Activated CD4-positive, alpha-beta T cell treated with anti-CD3 and anti-CD28 coated beads for 36 hours (primary cell): ENCODE measurements at places on chromosomes 2 and 18.
A peak's percentile ranks its signal among the peaks of the same experiment; 100 is the strongest.

- DNase-seq = no peak
Measured at GRCh38 chr18:48919547-48919946, 31.2 kb downstream of the SMAD7 start.

- DNase-seq = no peak
Measured at GRCh38 chr18:41347057-41347456, 608.0 kb upstream of the PIK3C3 start.

DNA sequence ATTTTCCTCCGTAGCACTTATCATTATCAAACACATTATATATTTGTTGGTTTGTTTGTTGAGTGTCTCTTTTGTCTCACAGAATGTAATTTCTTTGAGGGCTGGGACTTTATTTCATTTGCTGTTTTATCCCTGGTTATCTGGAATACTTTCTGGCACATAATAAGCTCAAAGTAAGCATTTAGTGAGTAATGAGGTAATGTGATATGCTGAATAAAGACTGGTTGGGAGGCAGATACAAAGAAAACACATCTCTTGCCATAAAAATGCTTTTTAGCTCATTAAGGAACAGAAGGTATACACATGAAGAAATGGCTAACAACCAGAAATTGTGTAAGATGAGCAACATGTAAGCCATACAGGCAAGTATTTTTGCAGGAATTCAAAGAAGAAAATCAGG is 1411.8 kb downstream of the LRP1B start:
- no peak for DNase-seq

DNA sequence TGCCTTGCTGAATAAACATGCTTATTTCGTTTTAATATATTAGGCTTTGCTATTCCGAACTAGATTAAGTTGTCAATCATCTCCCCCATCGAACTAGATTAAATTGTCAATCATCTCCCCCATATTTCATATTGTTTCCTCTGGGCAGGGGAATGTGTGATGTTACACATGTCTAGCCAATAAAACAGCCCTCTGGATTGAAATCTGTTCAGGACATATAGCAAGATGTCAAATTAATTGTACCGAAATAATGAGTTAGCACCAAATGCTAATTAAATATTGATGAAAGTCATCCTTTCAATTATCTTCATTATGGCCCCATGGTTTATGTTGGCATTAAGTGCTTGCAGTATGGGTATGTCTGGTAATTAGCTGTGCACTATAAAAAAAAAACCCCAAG is 135.5 kb downstream of the SPOPL start:
- no peak for DNase-seq

GRCh38 chr2:85804583-85804982 is 50.8 kb downstream of the ATOH8 start:
- DNase-seq = peak; percentile 46

DNA sequence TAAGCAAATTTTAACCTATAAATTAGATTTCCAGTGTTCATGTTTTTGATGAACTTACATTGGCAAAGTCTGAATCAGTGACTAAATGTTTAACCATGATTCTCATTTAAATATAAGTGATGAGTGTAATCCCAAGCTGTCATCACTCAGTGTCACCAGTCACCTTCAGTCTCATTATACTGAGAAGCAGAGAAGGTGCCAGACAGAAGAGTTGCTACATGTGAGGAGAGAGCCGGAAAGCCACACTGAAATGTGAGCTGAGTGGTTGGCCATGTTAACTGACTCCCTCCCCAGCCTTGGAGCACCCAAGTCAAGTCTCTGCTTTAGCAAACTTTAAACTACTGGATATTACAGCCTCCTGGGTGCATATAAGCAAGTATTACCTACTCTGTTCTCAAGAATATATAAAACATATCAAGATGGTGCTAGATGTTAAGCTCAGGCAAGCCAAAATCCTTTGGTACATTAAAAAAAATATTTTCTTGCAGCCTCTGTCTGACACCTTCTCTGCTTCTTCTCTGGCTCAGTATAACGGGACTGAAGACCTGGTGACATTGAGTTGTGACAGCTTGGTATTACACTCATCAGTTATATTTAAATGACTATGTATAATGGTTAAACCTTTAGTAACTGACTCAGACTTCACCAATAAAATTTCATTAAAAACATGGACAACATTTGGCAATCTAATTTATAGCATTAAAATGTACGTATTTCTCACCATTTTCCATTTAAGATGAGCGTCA is 75.8 kb upstream of the MAP3K20 start:
- DNase-seq = no peak

GRCh38 chr18:7383002-7383980 is 152.4 kb downstream of the LRRC30 start:
- DNase-seq = no peak

- no peak for DNase-seq
Measured at GRCh38 chr2:61420991-61421544, 49.8 kb downstream of the USP34 start.

DNA sequence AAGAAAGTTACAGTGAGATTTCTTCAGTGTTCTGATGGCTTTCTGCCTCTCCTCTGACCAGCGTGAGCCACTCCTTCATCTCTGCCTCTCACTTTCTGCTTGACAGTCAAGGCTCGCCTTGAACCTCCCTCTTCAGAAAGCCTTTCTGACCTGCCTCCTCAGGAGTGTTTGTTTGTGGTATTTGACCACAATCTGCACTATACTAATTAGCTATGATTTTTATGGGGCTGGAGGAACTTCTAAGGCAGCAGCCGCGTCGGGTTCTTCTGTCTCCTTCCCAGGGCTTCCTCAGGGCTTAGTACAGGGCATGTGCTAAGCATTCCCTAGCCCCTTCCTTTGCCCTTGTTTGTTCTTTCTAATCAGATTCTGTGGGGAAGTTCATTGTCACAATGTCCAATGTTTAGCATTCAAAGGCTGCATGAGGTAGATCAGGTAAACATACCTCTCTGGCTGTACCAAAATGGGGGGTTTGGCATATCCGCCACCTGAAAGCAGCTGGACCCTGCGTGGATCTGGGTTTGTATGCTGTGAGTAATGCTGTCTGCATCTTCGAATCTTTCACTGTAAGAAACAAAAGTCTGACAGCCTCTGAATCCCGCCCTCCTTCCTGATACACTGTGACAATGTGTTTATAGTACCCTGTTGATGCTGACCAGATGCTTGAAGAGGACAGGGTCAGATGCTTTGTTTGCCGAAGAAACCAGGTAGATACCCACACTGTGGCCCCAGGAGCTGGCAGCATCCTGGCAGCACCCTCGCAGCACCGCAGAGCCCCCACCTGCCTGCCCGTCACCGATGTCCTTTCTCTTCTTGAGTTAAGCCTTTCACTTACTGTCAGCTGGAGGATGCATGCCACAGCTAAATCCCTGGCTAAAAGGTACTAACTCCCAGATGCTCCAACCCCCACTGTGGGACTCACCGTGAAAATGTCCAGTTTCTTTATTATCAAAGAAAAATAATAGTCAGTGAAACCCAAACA is 260.8 kb upstream of the HDAC4 start:
- DNase-seq = no peak

GRCh38 chr2:119333360-119333759 is 33.3 kb downstream of the C2orf76 start:
- no peak for DNase-seq

GRCh38 chr2:206584323-206585116 is 57.8 kb upstream of the FAM237A start:
- DNase-seq = no peak

DNA sequence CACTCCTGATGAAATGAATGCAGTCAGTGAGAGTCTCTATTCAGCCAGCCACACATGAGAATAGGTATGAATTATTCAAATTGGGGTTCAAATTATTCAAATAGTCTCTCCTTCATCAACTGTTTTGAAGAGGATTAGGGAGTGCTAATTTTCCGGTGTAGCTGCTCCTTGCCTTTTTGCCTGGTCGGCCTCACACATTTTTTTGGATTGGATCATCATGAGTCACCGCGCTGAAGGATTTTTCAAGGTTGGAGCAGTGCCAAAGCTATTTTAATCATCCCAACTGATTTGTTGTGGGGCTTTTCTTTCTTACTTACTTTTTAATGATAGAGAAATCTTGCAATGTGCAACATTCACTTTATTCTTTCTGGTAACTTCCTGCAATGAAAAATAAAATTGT is 2.4 kb upstream of the DTNA start:
- no peak for DNase-seq
